Ovary (tissue), 10 donors: ENCODE measurements at places on chromosomes 12 and 14.
A peak's percentile ranks its signal among the peaks of the same experiment; 100 is the strongest.

DNA sequence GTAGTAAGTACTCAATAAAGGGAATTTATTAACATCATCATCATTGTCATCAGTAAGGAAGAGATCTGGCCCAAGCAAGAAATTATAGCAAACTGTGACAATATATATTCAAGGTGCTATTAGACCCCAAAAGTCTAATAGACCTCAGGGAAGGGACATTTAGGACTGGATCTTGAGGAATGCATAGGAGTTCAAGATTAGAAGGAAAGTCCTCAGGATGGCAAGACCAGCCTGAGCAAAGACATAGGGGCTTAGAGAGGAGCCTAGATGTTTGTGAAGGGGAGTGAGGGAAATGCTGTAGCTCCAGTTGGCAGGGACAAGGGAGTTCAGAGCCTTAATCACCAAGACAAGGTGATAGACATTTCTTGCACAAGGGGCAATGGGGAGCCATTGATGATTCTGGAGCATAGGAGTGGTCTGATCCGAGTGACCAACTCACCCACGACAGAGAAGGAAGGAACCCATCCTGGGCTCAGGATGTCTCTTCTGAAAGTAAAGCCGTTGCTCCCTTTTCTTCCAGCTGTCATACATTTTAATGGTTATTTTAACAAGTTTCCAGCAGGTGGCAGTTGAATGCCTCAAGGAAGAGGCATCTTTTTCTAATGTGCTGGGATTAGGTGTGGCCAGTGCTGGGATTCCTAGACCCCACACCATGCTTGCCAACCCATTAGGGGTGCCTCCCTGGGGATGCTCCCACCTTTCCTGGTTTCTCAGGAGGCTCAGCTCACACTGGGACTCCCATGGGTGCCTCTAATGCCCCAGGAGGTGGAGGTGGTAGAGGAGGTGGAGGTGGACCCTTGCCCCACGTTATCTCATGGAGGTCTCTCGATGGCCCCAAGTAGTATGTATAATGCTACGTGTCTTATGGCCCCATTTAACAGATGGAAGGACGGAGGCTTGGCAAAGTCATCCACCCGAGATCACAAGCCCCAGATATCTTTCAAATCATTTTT, 37.8 kb downstream of the PHETA1 start:
- DNase-seq = no peak

- DNase-seq = no peak
These were observed 327.7 kb downstream of the RMST start for GRCh38 chr12:97790281-97790680.

GRCh38 chr12:3216097-3216496, 138.9 kb downstream of the TSPAN9 start:
- no peak for DNase-seq

DNA sequence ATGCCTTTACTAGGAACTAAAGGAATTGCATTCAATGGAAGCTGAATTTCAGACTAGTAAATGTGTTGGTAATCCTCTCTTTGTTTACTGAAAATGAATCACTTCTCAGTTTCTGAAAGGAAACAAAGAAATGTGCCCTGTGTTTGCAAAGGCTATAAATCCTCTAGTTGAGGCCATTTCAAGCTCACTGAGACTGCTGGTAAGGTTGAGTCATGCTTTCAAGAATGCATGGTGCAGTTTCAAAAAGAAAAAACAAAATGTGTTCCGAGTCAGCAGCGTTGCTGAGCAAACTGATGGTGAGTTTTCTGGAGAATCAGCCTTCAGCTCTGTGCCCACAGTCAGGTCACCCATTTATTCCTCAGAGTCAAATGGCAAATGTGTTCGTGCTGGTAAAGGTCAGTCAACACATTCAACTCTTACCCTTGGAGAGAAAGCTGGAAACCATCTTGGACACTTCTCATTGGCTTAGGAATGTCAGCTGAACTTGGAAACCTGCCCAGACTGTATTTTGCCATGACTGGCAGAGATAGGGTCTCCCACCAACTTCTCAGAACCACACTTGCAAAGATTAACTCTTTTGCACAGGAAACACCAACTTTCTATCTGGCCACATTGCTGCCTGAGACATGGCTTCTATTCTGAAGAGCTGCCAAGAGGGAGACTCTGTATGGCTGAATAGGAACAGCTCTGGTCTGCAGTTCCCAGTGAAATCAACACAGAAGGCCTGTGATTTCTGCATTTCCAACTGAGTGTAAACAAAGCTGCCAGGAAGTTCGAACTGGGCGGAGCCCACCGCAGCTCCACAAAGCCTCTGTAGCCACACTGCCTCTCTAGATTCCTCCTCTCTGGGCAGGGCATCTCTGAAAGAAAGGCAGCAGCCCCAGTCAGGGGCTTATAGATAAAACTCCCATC, 484.4 kb downstream of the ATP23 start:
- DNase-seq = peak; percentile 23

GRCh38 chr14:34007902-34008301, 57.0 kb upstream of the EGLN3 start:
- no peak for DNase-seq

DNA sequence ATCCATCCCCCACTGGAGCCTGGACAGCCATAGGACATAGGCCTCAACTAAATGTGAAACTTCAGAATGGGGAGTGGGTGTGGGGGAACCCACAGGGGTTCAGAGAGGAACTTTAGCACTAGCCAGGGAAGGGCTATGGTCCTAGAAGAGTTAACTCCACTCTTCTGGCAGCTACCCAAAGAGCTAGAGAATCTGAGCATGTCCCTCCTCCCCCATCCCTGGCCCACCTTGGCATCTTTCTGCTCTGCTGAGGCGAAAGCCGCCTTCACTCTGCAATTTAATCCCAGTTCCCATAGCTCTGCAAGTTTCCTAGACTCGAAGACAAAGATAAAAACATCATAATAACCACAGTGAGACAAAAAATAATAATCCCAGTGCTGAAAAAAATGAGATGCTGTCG, 214.7 kb upstream of the RTL1 start:
- no peak for DNase-seq

GRCh38 chr14:84496677-84497076, 1033.3 kb upstream of the FLRT2 start:
- DNase-seq = no peak

GRCh38 chr12:116919247-116919661, 8.5 kb downstream of the FBXW8 start:
- no peak for DNase-seq

GRCh38 chr12:109737631-109738030, 24.0 kb downstream of the FAM222A start:
- no peak for DNase-seq

GRCh38 chr14:59265808-59266207, 77.3 kb downstream of the DAAM1 start:
- DNase-seq = no peak

- no peak for DNase-seq
These were observed 63.4 kb upstream of the RTRAF start for GRCh38 chr14:51925980-51926379.

GRCh38 chr12:68665016-68665569, 21.7 kb upstream of the NUP107 start:
- DNase-seq = no peak

DNA sequence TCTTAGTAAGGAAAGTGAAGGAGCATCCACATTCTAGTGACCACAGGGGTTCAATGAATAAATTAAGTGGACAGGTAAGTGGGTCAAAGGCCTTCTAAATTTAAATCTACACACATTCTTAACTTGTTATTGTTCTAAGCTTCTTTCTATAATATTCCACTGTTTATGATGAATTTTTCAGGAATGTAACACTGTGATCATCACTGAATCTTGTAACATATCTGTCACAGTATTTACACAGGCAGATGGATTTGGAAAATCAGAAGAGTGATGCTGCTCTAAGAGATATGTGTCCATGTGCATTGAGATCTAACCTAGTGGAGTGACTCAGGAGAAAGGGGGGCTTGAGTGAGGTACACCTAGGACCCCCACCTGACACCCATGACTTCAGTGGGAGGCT, 115.4 kb upstream of the OVCH1 start:
- DNase-seq = no peak

DNA sequence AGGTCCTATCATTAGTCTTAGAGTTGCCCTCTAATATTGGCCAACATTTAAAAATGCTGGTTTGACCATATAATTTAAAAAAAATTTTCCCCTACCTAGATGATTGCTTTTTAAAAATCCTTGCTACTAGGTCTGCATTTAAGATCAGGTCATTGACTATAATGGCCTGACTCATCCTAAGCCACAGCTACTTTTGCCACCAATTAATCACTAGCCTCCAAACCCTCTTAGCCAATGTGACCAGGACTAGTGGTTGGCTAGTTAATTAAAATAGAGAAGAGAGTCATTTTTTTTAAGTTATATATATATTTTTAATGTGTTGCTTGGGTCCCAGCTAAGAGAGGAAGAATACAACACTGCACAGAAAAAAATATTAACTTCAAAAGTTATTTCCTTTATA, 57.5 kb downstream of the SOS2 start:
- DNase-seq = no peak

DNA sequence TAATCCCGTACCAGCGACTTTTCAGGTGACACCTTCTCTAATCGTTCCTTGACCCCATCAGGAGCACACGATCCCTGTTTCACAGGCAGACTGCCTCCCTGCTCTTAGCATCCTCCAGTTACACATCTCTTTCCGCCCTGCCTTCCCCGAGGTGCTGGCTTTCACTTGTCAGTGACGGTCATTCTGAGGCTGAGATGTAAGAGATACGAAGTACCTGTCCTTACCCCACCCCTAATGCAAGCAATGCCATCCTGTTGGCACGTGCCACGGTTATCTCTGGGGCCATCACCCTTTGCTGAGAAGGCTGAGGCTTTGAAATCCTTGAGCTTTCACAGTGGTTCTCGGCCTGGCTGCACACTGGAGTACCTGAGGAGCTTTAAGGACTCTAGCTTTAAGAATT, 24.4 kb downstream of the B4GALNT3 start:
- DNase-seq = no peak

GRCh38 chr14:73776194-73776537, 62.0 kb upstream of the PNMA1 start:
- DNase-seq = no peak

DNA sequence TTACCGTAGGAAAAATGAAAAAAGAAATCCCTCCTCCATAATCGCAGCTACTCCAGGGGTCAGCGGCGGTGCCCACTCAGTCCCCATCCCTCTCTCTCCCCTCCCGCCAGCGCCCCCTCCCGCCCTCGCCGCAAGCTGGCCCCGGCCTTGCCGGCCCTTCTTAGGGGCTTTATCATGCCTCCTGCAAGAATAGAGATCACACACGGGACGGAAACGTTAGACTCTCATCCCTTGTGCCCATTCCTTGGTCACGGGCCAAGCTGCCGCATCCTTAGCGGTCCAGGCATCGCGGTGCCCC, 692 bp upstream of the COX14 start:
- no peak for DNase-seq

DNA sequence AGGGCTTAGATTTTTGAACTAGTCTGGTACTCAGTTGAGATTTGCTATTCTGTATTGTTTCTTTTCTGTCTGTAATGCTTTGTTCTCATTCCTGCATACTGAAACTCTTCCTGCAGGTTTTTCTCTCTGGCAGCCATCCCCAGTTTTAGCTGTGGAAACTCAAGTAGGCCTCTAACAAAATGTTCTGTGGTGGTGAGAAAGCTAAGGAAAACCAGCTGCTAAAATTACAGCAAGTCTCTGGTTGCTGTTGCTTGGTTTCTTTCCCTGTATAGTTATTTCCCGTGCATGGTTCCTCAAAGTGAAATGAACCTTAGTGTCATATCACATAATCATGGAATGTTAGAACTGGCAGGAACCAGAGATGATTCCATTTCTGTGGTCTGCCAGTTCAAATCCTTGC, 442.5 kb downstream of the NRXN3 start:
- no peak for DNase-seq

DNA sequence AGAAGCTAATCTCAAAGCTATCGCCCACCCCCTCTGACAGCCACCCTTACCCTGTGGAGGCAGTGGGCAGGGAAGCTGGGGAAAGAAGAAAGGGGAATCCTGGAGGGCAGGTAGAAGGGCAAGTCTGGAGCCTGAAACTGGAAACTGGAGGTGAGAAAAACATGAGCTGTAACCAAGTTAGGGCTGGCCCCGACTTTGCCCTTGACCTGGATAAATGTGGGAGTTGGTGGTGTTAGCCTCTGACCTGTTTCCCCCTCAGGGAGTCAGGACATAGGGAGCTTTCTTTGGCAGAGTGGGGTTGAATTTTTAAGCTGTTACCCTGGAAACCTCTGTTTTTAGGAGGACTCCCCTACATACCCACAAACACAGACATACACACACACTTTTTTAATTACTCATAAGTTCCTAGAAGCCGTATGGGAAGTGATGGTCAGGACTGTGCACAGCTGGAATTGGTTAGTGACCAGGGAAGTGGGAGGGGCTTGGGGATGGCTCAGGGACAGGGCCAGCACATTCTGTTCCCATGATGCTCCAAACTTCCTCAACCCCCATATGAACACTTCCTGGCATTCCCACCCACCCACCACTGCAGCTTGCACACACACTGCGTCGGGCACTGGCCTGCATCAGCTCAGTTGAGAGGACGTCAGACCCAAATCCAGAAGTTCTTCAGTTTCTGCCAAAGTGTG, 5.0 kb upstream of the MMP19 start:
- DNase-seq = peak; percentile 93

DNA sequence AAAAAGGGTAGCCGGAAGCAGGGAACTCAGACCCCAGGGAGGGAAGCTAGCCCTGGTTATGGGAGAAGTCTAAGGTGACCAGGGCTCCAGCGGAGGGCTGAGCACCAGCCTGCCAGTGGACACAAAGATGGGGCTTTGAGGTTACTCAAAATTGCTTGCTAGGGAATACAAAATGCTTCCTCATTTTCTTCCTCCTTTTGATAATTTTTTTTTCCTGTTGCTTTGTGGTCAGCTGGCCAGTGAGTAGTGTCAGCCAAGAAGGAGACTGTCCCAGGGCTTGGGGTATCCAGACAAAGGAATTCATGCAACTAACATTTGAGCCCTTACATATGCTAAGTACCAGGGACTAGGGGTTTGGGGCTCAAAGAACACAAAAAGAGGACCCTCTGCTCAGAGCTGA, 206.2 kb downstream of the PPM1H start:
- DNase-seq = no peak
